Non-pigmented ciliary epithelial cell (primary cell): ENCODE measurements at places on chromosomes 6 and 20.

DNA sequence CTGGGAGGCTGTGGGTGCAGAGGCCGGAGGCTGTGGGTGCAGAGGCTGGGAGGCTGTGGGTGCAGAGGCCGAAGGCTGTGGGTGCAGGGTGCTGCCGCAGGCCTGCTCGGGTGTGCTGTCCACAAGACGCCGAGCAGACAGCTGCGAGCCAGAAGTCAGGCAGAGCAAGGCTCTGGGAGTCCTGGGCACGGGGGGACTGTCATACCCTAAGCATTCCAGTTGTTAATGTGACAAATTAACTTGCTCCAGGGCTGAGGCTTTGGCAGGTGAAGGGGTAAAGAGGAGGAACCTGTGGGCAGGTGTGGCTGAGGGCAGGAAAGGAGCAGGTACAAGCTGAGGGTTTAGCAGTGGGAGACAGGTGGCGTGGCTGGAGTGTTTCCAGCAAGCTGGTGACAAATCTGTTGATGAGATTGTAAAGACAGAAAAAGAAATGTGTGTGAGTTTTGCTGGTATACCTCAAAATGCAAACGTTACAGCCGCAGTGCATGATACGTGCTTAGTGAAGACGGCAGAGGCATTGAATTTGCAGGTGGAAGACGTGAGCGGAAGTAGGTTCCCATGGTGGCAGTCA lies 14.2 kb upstream of the ADRM1 start:
- no peak for DNase-seq

GRCh38 chr6:105985816-105986632 lies 100.1 kb upstream of the PRDM1 start:
- no peak for DNase-seq

- no peak for DNase-seq
Measured at GRCh38 chr6:151900256-151900655, 92.8 kb downstream of the ESR1 start.

GRCh38 chr6:38684237-38684636 lies 18.7 kb downstream of the GLO1 start:
- DNase-seq: no peak

DNA sequence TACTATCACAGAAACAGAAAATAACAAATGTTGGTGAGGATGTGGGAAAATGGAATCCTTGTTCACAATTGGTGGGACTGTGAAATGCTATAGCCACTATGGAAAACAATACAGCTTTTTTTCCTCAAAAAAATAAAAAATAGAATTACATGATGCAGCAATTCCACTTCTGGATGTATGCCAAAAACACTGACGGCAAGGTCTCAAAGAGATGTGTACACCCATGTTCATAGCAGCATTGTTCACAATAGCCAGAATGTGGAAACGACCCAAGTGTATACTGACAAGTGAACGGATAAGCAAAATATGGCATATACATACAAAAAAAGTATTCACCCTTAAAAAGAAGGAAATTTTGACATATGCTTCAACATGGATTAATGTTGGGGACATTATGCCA lies 213.4 kb downstream of the KHDC1L start:
- DNase-seq: no peak

GRCh38 chr6:158910484-158911440 lies 89.2 kb downstream of the RSPH3 start:
- no peak for DNase-seq

GRCh38 chr20:3663031-3663701 lies at the start of gene GFRA4:
Gene GFRA4 (minus strand): TSS chr20:3663399. CDS start chr20:3663399, 0 bp downstream.
- no peak for DNase-seq

DNA sequence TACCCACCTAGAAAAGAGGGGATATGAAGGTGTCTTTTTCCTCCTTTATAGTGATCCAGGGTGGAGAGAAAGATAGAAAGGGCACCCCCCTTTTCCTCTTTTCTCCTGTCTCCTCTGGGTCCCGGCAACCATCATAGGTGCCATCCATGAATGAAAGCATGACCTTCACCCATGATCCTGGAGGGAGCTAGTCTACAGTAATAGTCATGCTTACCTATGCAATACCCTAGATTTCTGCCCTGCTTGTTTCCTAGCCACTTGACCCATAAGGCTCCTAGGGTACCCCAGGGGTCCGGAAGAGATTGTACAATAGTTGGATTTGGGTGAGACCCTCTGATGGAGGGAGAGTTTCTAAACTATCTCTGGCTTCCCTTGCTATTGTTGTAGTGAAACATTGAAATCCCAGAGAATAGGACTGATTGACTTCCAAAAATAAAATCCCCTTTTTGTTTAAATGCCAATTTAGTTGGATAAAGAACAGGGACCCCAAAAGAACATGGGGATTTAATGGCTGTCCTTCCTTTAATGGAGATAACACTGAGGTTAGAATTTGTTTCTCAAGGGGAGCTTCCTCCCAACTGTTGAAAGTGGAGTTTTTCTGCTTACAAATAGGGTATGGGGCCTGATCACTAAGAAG lies 366.8 kb upstream of the KHDRBS2 start:
- no peak for DNase-seq

GRCh38 chr6:164214066-164214465 lies 799.5 kb downstream of the QKI start:
- DNase-seq: no peak

DNA sequence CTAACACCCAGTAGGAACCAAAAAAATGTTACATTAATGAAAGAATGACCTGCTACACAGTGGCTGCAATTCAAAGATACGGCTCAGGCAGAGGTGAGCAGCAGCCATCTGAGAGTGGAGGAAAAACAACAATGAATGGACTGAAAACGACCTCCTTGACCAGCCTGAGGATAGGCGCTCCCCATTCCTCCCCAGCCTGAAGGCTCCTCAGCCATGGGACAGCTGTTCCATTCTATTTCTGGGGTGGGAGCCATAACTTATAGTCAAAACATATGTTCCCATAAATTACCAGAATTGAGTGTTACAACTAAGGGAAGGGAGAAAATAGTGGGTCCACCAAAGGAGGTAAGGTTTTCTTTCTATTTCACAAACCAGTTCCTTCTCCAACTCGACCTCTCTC lies 27.2 kb downstream of the FYN start:
- no peak for DNase-seq

- DNase-seq: no peak
Measured at GRCh38 chr6:138509371-138509770, 10.1 kb upstream of the NHSL1 start.

- DNase-seq: peak; percentile 63
Measured at GRCh38 chr6:118580585-118581419, 32.7 kb downstream of the PLN start.

- DNase-seq: no peak
Measured at GRCh38 chr20:48695255-48695654, 132.5 kb downstream of the PREX1 start.

DNA sequence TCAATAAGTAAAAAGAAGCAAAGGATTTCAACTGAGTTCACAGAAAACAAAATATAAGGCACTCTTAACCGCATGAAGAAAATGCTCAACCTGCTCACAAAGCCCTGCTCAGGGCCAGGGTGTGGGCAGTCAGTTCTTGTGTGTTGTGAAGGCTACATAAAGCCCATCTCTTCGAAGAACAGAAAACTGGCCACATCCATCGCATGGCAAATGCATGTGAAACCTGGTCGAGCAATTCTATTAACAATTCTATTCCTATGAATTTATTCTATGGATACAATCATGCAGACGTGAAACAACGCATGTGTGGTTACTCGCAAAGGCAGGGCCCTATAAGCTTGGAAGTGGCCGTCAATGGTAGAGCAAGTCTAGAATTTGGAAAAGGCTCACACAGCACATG lies 110.5 kb downstream of the PSMB1 start:
- DNase-seq: no peak

DNA sequence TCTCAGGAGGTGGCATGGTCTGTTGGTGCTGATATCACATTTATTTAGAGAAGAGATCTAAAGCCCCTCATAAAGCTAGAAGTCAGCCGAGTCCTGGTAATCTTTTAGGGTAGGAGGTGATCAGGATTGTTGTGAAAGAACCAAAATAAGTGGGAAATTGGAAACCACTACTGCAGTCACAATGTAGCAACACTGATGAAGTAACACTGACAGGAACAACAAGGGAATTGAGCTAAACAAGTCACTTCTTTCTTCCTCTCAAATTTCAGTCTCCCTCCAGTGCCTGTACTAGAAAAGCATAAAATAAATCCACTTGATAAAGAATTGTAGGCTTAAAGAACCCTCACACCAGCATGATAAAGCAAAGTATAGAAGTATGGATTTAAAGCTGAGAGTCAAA lies 1509.0 kb downstream of the GRIK2 start:
- DNase-seq: no peak

DNA sequence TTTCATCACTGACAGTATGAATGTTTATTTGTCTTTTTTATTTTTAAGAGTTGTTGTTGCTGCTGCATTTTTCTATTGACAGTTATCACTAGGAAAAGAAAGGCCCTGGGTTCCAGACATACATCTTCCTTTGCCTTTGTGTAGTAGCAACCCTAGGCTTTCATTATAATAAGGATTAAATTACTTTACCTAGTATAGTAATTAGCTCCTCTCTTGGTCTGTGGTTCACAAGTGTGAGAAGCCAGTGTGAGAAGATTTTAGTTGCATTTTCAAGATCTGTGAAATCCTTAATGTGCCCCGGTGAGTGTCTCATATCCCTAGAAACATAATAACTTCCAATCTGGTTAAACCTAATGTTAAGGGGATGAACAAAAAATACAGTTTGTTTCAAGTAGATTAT lies 799.3 kb upstream of the MAP3K7 start:
- no peak for DNase-seq

DNA sequence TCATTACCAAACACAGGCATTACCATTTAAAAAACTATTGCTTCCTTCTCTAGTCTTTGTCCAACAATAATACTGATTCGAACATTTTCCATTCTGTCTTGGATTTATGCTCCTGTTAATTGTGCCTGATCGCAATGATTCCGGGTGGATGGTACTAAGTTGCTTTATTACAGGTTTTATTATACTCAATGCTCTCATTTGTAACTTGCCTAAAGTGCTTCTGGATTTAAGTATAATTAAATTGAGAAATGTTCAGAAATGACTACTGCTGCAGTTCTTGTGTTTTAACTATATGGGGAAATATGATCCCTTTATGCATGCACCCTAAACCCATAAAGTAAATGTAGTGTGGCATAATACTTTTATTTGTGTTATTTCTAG lies 7.2 kb downstream of the TFAP2A start:
- no peak for DNase-seq

- peak; percentile 11 for DNase-seq
Measured at GRCh38 chr6:87436435-87436834, 28.7 kb downstream of the CFAP206 start.

DNA sequence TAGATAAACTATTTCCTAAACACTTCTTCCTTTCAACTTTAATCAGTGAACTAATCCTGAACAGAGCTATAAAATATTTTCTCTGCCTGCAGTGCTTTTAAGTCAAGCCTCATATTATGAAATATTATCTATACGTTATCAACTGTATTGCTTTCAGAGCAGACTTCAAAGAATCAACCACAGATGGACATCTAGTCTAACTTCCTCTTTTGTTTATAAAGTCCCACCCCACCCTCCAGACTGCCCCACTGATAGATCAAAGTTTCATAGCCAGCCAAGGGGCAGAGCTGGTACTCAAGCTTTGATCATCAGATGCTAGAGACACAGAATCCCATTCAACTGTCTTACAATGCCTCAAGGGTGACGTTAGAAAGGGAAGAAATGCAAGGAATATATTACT lies 308.3 kb downstream of the LAMA2 start:
- no peak for DNase-seq

DNA sequence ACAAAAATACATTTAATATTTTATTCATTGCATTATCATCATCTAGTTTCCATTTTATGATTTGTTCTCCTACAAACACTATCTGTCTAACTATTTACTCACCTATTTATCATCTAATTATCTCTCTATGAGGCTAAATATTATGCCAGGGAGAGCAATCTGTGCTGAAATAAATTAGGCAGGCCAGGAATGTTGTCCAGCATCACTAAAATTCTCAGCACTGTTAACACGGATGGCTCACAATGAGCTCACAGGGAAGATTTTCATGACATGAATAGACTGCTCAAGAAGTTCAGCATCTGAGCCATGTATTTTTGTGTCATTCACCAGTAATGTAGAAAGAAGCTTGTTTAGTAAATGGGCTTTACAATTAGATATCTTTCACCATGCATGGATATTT lies 1277.2 kb downstream of the GRIK2 start:
- DNase-seq: no peak

DNA sequence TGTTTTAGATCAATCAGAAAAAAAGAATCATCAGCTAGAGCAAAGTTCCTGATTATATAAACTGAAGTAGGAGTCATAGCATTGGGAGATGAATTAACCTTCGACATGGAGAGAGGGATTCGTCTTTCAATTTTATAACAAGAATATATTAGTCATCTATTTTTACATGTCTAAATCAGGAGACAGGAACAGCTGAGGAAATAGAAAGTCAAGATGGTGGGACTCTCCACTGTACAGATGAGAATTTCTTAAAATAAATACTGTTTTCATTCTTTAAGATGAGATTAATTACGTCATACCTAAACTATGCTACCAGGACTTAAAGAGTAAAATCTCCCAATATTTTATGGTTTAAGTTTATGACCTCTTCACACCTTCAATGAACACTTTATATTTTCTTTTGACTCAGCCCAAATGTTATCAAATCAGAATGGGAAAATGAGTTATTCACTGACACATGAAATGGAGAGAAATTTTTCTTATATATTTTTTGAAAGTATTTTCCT lies 1137.7 kb downstream of the EPHA7 start:
- DNase-seq: no peak

GRCh38 chr6:153564803-153565202 lies 433.7 kb upstream of the RGS17 start:
- DNase-seq: no peak

DNA sequence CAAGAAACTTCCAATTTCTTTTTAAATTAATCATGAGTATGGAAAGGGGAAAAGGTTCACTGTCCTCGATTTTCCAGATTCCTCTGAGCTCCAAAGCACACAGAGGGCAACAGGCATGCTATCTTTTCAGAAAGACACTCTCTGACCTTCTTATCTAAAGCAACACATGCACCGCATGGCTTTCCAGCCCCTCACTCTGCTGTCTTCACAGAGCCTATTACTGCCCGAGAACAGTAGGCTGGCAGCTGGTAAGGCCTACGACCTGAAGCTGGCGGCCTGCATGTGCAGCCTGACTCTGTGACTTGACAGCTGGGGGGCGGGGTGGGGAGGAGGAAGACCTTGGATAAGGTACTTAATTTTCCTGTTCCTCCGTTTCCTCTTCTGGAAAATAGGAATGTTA lies 86.3 kb downstream of the ELOVL4 start:
- DNase-seq: no peak

- peak; percentile 59 for DNase-seq
Measured at GRCh38 chr6:161169696-161170095, 104.2 kb downstream of the AGPAT4 start.

- DNase-seq: no peak
Measured at GRCh38 chr20:48709744-48710143, 118.1 kb downstream of the PREX1 start.

DNA sequence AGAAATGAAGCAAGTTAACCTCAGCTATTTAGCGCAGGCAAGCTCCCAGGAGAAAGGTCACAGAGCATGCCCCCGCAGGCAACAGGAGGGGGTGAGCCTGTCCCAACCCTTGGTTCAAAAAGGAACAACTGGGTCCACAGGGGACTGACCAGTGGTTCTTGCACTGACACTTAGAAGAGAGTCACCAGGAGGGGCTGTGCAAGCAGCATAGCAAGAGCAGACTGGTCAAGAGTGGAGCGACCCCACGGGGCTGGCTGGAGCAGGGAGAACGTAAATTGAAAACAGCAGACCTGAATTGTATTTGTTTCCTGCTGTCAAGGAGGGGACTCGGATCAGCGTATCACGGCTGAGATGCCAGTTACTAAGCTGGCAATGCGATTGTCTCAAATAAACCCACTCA lies 32.8 kb downstream of the GABRR1 start:
- no peak for DNase-seq
